ENCODE measurements at places on chromosomes 3 and 15.

DNA sequence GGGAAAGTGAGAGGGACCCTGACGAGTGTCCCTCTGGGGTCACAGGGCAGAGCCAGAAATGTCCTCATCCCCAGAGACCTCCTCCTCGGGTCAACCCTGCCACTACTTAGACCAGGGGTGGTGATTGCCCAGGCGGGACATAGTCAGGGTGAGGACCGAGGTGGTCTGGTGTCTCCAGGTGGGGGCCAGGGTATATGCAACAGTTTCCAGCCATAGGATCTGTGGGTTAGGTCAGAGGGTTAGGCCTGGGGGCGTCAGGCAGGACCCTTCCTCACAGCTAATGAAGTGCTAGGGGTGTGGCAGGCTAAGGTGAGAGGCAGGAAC, 22.3 kb upstream of the FBLN2 start:
- DNase-seq, result no peak

GRCh38 chr3:111465081-111465670, 76.8 kb upstream of the CD96 start:
- no peak for DNase-seq

DNA sequence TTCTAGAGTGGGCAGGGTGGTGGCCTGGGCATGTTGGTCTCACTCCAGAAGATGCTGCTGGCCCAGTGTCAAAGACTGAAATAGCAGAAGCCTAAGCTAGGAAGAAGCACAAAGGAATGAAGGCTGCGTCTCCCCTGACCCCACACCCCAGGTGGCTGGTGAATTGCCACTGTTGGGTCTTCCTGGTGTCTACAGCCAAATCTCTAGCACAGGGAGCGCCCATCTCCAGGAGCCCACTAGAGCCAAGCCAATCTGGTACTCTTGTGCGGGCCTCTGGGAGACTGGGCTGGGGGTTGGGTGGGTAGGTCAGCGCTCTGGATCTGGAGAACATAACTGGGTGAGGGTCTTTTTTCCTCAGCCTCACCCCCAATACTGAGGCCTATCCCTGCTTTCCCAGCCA, 894 bp downstream of the TUSC2 start:
- DNase-seq, result no peak

DNA sequence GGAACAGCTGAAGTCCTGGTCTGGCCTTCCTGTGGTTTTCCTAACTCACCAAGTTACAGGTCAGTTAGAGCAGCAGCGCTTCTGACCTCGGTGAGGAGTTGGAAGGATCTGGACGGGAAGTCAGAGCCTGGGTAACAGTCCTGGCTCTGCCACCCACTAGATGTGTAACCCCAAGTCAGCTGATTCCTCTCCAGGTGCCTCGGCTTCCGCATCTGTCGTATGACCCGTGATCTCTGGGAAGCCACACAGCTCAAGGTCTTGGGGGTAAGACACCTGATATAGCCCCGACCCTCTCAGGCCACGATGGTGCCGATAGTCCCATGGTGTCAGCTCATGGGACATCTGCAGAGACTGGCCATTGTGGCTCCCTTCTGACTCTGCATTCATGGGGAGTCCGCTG, 8.3 kb upstream of the PIGZ start:
- DNase-seq, result peak; percentile 29

DNA sequence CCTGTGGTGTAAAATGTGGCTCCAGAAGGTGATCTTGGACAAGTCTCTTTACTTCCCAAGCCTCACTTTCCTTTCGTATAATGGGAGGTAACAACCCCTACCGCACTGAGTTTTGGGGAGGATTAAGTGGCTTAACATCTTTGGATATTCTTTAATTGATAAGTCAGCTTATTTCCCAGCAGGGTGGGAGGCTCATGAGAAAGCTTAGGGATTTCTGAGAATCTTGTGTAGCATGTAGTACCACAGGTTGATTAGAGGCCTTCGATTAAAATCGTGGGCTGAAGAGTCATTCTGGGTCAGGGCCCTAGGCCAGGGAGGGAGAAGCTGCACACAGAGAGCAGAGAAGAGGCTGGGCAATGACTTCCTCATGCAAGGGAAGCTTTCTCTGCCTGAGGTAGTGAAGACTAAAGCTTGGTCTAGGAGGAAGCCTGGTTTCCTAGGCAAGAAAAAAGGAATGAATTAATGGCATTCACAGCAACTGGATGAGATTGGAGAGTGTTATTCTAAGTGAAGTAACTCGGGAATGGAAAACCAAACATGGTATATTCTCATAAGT, 1.5 kb upstream of the NMNAT3 start:
- no peak for DNase-seq

DNA sequence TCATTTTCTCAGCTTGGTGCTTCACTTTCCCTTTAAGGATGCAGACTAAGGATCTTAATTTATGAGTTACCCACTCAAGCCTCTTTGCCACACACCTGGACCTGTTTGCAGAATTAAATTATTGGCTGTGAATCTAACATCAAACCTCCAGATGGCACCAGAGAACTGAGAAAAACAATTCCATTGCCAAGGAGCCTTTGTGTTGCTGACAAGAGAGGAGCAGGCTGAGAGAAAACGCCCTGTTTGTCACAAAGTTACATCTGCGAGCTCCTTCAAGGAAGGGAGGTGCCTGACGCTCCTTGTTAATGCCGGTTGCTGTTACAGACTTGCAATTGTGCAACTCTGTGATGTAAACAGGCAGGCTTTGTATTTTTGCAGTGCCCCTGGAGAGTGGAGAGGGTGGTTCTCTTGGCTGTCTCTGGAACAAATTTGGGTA, 36.3 kb upstream of the TMC3 start:
- DNase-seq, result no peak

DNA sequence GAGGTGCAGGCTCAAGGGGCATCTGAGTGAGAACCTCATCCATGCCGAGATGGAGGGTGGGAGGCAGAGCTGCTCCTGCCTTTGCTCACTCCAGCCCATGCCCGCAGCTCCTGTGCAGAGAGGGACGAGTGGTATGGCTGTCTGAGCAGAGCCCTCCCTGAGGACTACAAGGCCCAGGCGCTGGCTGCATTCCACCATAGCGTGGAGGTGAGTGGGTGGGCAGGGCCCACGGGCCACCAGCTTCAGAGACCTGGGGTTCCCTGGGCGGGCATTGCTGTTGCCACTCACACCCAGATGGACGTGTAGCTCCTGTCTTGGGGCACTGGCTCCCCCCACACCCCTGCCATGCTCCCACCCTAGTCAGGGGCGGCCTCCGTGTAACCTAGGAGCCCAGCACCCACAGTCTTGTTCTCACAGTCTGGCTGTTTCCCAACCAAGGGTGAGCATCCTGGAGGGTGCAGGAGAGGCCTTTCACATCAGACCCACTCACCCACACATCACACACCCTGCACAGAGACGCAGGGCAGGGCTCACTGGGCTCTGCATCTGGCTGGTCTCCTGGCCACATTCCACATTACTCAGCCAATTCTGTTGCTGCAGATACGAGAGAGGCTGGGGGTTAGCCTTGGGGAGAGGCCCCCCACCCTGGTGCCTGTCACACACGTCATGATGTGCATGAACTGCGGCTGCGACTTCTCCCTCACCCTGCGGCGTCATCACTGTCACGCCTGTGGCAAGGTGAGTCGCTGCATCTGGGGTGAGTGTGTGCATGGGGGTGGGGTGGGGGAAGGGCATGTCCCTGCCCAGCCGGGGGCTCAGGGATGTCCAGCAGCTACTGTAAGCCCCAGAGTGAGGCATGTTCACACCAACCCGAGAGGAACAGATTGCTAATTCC, 25.3 kb upstream of the NR2C2 start:
- DNase-seq, result no peak

DNA sequence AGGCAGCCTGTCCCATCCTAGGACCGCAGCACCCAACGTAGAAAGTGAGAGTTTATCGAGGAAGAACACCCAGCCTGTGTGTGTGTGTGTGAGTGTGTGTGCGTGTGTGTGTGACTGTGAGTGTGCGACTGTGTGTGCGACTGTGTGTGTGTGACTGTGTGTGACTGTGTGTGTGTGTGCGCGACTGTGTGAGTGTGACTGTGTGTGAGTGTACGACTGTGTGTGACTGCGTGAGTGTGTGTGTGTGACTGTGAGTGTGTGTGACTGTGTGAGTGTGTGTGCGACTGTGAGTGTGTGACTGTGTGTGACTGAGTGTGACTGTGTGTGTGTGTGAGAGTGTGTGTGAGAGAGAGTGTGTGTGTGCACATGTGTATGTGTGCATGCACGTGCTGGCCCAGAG, 15.1 kb upstream of the DLL4 start:
- no peak for DNase-seq
